ENCODE measurements at places on chromosomes 16 and 17.

GRCh38 chr17:27569257-27569722 is 61.7 kb upstream of the LGALS9 start:
- no peak for DNase-seq

DNA sequence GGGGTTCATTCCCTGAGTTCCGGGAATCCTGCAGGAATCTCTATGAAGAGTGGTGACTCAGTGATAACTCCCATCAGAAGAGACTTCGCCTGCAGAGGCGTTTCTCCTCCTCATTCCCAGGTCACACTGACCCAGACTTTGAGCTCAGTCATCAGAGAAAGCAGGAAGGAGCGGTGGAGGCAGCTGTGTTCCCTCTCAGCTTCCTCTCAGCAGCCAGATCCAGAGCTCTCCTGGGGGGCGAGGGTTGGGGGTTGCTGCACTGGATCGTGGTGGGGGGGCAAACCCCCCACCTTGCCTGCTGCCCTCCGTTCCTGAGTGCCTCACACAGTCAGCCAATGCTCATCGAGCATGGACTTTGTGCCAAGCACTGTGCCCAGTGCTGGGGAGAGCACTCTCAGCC is 271.2 kb downstream of the CBLN1 start:
- no peak for DNase-seq

DNA sequence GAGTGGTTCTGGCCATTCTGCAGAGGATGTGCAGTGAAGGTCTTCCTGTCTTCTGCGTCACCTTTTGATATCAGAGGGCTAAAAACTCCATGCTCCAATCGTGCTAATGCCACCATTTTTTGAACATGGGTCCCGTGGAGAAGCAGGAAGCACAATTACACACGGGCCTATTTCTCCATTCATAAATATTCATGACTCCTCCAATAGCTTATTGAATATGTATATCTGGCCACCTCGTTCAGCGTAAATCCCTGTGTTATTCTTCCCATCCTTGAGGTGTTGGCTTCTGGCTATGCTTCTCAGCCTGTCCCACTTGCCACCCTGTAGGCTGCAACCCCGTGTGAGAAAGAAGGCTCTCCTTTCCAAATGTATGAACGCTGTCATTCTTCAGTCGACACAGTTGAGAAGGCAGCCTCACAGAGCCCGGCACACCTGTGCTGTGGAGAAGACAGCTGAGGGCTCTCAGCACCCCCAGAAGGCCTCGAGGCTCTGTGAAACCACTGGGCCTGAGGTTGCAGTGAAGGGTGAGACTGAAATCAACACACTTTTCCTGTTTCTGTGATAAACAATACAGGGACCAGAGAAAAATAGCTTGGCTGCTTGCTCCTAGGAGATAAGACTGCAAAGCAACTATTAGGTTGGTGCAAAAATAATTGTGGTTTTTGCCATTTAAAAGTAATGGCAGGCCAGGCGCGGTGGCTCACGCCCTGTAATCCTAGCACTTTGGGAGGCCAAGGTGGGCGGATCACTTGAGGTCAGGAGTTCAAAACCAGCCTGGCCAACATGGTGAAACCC is 4.9 kb upstream of the ANKRD40CL start:
- DNase-seq: no peak

GRCh38 chr16:72013389-72013788 is 4.8 kb downstream of the DHODH start:
- no peak for DNase-seq

DNA sequence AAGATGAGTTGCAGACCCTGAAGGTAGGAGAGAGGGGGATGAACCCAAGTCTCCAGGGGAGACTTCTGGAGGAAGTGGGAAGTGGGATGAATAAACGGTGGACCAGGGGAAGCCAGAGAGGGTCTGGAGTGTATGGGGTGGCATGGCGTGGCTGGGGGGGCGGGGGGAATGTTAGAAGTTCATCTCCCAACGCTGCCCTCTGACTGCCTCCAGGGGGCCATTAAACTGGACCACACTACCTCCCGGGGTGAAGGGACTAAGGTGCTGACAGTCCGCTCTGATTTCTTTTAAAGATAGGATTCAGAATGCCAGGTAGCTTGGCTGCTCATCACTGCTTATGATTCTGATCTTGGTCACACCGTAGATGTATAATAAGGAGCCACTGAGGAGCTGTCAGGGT is 21.2 kb downstream of the ST3GAL2 start:
- DNase-seq: no peak

DNA sequence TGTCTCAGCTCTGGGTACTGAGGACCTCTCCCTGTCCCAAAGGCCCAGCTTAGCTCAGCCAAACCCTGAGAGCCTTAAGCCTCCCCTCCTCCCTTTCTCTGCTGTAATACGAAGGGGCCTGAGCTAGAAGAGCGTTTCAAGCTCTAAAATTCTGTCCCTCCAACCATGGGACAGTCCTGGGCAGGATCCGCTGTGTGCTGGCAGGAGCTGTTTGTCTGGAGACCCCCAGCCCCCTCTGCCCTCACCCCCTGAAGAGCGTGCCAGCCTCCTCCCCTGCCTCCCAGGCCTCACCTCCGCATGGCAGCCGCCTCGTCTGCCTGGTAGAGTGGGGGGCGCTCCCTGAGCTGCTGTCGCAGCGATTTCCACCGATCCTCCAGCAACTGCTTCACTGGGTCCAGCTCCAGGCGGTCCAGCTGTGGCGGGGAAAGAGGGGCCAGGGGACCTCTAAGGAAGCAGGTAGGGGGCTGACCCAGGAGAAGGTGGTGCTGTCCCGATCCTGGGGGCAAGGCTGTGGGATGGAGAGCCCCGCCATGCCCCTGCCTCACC is 14.7 kb downstream of the UBALD2 start:
- DNase-seq: no peak

DNA sequence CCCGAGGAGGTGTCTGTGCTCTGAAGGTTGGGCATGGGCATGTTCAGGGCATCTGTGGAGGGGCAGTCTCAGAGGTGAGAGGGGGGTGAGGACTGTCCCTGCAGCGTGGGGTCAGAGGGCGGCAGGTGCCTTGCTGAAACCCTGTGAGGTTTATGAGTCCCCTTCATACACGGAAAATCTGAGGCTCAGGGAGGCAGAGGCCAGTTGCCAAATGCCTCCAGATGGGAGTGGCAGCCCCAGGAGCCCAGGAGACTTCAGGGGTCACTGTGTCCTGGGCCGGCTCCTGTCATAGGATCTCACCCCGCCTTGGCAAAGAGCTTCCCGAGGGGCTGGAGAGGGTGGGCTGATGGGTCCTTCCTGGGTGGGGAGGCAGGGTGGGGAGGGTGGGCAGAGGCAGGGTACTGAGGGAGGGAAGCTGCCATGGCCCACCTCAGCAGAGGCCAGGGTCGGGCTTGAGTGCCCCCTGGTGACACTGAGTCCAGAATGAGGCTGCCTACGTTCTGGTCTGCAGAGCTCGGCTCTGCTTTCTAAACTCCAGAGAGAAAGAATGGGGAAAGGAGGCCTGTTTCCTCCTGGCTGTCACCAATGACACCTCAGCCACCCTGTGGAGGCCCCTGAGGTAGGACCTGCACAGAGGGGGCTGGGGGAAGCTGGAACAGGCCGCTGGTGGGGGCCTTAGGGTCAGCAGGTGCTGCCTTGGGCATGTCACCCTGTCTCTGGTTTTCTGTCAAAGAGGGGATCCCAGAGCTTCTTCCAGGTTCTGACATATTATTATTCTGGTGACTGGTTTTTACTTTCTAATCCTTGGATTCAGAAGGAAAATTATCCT is 1.1 kb downstream of the LGALS9 start:
- no peak for DNase-seq

GRCh38 chr16:57884655-57885133 is 82.4 kb upstream of the KIFC3 start:
- no peak for DNase-seq

DNA sequence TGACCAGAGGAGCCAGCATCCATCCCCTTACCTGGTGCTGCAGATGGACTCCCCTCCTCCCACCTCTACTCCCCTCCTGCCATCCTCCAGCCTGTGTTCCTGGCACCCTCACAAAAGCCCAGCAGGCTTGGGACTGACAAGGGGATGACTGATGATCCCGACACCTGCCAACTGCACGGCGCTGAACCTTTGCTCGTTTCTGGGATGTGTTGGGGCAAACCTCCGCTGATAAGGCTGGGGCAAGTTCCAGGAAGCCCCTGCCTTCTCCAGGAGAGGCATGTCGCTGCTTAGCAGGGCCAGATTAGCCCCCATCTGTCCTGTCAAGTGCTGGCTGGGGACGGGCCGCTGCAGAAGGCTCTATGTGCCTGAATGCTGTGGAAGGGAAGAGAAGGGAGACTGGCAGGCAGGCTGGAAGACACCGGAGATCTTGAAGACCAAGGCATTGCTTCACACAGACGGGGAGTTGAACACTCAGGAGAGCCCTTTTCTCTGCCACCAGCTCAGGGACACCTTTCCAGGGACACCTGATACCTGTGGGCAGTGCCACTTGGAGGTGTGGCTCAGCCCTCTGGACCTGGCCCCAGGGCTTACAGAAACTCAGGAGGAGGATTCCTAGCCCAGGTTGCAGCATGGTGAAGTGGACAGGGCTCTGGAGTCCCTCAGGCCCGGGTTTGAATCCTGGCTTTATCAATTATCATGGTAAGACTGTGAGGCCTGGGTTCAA is 973 bp upstream of the KRT15 start:
- no peak for DNase-seq

- DNase-seq: no peak
These were observed 2.9 kb downstream of the PPM1D start for GRCh38 chr17:60602871-60603270.

DNA sequence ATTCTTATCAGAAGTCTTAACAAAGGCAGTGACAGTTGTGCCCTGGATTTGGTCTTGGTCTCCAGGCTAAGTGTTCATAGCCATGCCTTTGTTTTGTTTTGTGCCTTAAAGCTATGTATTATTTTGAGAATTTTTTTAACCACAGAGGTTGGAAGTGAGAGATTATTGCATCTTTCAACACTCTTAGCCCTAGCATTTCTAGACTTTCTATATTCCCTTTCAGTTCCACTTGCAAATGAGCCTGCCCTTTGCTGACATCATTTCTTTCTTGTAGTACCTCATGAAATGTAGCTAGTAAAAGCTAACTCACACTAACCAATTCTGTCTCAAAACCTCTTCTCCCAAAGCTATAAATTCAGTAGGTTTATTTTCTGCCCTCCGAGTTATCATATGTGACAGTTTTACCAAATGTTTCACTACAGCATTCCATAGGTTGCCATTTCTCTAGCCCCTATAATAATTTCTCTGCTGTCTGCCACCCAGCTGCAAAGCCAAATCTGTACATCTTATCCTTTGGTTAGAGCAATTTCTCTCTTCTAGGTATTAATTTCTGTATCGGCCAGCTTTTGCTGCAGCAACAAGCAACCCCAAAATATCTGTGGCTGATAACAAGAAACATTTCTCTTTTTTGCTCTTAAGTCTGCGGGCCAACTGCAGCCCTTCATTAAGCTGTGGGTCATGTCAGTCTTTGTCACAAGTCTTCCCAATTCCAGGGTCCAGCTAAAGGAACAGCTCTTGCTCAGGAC is 14.2 kb upstream of the CCL1 start:
- DNase-seq: no peak

- no peak for DNase-seq
These were observed 45.1 kb upstream of the NOS2 start for GRCh38 chr17:27845264-27846041.

DNA sequence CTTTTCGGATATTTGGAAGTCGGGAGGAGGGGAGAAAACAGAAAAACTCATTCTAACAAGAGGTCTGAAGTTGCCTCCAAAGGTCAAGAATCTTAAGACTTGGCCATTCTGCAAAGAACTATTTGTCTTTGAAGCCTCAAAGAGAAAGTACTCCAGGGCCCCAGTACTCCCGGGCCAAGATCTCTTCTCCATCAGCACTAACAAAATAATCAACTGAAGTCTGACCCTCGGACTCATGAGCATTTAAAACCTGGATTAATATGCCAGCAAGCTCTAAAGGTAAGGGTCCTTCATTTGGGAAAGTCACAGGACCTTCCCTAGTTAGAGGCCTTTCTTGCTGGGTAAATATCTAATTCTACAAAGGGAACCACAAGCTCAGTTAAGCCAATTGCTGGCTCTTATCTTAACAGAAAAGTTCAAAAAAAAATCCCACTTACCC is 4.5 kb downstream of the AXIN2 start:
- no peak for DNase-seq
